ENCODE measurements at places on chromosomes 5 and 9.

GRCh38 chr5:35876454-35876853, 19.8 kb downstream of the IL7R start:
- no peak for DNase-seq

DNA sequence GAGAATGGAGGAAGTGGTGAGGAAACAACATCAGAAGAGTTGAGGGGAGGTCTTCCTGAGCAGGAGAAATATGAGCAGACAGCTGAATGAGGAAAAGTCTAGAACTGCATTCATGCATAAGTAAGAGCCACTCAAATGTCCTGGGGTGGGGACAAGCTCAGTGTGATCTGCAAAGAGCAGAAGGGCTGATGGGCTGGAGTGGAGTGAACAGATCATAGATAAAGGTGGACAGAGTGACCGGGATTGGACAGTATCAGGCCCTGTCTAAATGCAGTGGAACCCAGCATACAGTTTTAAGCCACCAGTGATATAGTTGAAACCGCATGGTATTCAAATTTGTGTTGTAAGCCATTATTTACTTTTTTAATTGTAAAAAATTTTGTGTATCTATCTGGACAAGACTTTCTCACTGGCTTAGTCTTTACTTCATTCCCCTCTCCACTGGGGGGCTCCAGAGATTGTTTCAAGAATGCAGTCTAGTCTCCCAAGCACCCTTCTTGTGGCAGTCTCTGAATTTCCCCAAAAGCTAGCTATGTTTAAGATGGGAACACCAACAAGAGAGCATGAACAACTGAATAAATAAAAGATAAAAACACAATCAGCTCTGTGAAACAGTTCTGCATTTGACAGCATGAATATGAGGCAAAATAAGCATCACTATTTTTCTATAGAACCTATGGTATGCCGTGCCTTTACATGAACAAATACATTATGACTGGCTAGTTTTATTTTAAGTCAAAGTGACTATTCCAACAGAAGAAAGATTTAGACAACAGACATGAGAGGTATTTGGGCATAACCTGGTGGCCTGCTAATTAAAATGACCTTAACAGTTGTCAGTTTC, 10.7 kb upstream of the STK32A start:
- DNase-seq: peak; percentile 5

GRCh38 chr9:5832071-5832537, 813 bp downstream of the ERMP1 start:
- DNase-seq: no peak

- DNase-seq: no peak
Observed at GRCh38 chr9:133759946-133760345, 21.8 kb upstream of the SARDH start.

- DNase-seq: no peak
Observed at GRCh38 chr9:86807367-86807976, 139.8 kb downstream of the GAS1 start.
